LNCaP clone FGC (cell line): ENCODE measurements at places on chromosomes 3 and 15.

GRCh38 chr3:146052056-146052790 lies 108.8 kb downstream of the PLOD2 start:
- no peak for DNase-seq

DNA sequence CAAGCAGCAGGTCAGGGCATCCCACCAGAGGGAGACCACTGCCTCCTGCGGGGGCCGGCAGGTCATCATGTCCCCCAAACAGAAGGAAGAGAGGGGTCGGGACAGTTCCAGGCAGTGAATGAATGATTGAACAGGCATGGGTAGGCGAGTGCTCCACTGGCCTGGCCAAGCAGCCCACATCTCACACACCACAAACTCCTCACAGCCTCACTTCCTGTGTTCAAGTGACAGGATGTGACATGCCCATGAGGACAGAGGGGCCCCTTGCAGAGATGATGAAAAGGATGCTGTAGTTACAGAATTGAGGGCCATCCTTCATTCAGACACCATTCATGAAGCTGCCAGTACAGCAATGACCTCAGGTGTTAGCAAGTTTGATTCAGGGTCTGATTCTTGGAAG lies 3.7 kb downstream of the IQSEC1 start:
- DNase-seq, result no peak

DNA sequence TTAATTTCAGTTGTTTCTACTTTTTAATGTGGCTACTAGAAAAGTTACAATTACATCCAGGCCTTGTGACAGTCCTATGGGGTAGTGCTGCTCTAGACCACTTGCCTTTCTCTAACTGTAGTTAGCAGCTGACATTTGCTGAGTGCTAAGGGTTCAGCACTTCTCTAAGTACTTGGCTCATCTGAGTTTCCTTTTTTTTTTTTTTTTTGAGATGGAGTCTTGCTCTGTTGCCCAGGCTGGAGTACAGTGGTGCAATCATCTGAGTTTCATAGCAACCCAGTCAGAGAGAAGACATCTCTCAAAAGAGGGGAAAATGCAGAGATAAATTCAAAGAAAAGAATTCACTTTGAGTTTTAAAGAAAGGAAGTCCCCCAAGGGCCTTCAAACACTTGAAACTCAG lies 130.8 kb downstream of the MYLK start:
- DNase-seq, result no peak

GRCh38 chr15:87707071-87707470 lies 549.5 kb downstream of the NTRK3 start:
- no peak for DNase-seq
